ENCODE measurements at places on chromosomes 13 and 19.

GRCh38 chr13:74530011-74530410, 395.8 kb upstream of the KLF12 start:
- DNase-seq = no peak

DNA sequence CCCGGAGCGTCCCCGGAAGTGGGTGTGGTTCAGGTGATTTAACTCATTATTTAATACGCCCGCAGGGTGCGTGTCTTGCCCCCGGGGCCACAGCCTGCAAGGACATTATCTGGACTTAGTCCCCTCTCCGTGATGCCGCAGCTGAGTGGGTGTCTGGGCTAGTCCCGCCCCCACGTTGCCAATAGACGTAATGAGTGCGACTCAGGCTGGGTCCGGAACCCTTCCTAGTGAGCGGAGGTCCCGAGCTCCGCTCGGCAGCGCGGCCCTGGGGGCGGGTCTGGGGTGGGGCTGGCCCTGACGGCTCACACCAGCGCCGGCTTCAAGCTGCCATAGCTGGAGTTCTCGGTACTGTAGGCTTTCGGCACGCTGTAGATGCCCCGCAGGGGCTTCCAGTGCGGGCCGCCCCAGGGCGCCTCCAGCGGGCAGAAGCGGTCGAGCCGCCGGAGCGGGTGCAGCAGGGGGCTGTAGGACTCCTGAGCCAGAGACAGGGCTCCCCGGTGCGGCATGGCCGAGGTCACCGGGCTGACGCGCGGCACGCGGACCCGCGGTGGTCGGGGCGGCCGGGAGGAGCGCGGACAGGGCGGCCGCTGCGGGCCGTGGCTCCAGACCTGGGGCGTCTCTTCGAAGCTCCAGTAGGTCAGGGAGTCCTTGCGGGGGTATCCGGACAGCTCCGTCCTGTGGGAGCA, 918 bp upstream of the LHB start:
- peak; percentile 81 for DNase-seq

DNA sequence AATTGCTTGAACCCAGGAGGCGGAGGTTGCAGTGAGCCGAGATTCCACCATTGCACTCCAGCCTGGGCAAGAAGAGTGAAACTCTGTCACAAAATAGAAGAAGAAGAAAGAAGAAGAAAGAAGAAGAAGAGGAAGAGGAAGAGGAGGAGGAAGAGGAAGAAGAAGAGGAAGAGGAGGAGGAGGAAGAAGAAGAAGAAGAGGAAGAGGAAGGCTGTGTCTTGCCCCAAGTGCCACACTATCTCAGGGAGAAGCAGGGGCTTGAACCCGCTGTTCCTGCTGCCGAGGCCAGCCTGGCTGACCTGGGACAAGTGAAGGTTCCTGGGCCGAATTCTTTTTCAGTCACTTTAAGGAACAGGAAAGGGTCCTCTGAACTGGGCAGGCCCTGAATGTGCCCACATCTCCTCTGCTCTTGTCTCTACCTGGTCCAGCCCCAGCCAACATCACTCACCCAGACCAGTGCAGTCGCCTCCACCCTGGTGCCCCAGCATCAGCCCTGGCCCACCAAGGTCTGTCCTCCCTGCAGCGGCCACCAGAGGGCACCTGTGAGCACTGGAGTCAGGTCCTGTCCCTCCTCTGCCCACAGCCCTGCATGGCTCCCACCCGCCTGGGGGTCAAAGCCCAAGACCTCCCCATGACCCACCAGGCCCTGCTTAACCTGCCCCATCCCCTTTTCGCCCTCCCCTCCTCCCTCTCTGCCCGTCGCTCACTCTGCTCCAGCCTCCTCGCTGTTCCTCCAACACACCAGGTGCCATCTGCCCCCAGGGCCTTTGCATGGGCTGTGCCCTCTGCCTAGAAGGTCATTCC, 20.0 kb downstream of the TICAM1 start:
- peak; percentile 73 for DNase-seq

DNA sequence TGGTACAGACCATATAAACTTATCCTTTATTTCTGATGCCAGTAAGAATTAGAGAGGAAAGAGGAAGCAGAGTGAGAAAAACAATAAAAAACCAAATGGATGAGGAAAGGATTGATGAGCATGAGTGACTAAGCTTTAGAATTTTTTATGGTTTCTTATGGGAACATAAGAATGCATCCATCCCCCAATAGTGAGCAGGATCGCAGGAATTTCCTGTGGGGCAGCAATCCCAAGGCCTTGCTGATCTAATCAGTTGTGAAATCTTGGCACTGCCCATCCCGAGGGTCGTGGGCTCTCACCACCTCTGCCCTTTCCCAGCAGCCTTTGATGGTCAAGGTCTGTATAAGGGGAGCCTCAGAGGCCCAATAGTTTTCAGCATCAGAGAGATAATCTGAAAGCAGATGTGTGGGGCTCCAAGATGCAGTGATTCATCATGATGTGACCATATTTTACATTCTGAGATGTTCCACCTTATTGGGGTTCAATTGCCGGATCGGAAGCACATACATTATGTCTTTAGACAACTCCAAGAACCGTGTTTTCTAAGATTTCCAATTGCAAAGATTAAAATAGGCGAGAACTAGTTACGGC, 222.1 kb downstream of the DNAJC15 start:
- DNase-seq = peak; percentile 90

- no peak for DNase-seq
Observed at GRCh38 chr19:50633359-50633758, 6.3 kb downstream of the SYT3 start.

- no peak for DNase-seq
Observed at GRCh38 chr19:43634506-43634871, 5.2 kb downstream of the CADM4 start.

DNA sequence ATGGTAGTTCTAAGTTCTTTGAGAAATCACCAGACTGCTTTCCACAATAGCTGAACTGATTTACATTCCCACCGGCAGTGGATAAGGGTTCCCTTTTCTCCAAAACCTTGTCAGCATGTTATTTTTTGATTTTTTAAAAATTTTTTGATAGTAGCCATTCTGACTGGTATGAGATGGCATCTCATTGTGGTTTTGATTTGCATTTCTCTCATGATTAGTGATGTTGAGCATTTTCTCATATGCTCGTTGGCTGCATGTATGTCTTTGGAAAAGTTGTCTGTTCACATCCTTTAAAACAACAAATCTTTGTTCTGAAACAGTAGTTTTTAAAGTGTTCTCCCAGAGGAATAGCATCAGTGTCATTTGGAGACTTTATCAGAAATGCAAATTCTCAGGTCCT, 77.5 kb upstream of the POMP start:
- DNase-seq = no peak

GRCh38 chr19:54266133-54266532, 9.1 kb upstream of the LILRB5 start:
- DNase-seq = peak; percentile 76

GRCh38 chr13:103614761-103615160, 548.5 kb upstream of the SLC10A2 start:
- no peak for DNase-seq

DNA sequence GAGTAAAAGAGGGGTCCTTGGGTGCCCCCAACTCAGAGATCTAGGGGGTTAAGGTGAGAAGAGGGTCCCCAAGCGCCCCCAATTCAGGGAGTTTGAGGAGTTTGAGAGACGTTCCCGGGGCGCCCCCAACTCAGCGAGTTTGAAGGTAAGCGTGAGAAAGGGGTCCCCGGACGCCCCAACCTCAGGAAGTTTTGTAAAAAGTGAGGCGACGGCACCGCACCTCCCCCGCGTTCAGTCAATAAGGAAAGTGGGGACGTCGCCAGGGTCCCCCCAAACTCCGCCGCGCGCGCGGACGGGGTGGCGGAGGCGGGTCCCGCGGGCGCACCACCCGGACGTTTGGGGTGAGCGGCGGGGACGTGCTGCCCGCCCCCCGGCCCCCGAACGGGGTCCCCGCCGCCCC, 353 bp downstream of the RFX2 start:
- DNase-seq = no peak

DNA sequence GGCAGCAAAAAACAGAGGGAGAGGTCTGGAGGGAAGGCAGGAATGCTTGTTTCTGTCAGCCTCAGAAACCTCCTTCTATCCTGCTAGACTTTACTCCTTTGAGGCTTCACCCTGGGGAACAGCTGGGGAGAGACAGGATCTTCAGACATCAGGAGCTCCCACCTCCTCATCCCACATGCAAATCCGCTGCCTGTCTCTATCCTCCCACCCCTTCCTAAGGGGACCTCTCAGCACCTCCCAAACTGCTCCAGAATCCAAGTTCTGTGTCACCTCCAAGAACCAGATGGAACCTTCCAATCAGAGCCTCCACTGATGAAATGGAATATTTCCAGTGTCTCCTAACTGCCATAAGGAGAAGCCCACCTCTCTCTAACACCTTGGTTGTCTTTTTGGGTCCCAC, 9.7 kb upstream of the ERCC2 start:
- DNase-seq = no peak

DNA sequence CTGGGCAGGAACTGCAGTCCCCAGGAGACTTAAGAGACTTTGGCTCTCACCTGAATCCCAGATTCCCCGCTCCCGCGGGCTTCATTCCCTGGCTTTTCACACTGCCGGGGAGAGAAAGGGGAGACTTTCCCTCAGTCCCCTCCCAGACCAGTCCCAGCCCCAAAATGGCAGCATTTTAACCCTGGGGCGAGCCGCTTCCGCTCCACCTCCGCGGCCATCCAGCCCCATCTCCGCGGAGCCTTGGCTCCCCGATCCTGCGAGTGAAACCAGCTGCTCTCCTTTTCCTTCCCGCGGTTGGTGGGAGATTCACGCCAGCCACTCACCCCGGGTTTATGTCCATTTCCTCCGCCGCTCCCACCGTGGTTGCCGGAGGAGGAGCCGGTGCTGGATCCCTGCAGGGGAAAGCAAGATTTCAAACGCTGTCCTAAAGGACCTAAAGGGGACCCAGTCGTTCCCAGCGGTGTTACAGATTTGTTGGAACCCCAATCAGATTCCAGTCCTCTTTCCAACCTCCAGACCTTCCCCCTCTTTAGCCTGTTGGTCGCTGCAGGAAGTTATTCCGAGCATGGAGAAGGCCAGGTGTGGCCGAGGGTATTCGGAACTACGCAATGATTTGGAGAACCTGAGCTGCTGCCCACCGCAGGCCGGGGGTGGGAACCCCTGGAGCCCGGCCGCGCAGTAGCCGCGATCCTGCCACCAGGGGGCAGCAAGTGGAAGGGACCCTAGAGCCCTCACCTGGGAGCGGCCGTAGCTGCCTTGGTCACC, 3.4 kb downstream of the DMKN start:
- peak; percentile 76 for DNase-seq

DNA sequence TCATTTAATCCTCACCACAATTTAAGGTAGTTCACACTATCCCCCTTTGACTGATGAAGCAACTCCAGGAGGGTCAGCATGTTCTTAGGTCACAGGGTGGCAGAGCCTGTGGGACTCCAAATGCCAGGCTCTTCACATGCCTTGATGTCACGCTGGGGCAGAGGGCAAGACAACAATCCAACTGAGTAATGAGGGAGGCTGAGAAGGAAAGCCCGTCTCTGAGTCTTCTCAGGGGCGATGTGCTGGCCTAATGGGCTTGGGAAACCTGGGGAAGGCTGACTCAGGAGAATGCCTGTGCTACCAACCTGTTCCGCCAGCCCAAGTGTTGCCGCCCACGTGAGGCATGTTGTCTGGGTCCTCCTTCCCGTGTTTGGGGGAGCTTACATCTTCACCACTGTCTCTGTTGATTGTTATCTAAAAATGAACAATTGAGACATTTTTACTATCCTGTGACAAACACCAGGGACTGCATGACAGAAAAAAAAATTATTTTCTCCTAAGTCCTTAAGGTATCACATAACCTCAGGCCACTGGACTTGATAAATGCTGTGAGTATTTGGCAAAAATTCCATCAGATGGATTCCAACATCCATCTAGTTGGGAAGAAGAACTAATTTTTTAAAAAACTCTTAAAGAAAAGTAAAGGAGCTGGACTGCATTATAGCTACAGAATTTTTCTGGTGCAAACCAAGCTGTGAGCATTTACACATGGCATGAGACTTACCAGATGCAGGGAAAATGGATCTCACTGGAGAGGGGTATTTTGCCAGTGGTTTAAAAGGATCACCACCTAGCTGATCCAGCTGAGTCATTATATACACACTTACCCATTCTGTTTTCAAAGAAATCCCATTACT, 157.5 kb downstream of the RGCC start:
- DNase-seq = peak; percentile 60

- peak; percentile 85 for DNase-seq
Observed at GRCh38 chr13:29925457-29926097, 75.2 kb upstream of the UBL3 start.

- DNase-seq = no peak
Observed at GRCh38 chr13:102589301-102589822, 7.4 kb upstream of the TPP2 start.

DNA sequence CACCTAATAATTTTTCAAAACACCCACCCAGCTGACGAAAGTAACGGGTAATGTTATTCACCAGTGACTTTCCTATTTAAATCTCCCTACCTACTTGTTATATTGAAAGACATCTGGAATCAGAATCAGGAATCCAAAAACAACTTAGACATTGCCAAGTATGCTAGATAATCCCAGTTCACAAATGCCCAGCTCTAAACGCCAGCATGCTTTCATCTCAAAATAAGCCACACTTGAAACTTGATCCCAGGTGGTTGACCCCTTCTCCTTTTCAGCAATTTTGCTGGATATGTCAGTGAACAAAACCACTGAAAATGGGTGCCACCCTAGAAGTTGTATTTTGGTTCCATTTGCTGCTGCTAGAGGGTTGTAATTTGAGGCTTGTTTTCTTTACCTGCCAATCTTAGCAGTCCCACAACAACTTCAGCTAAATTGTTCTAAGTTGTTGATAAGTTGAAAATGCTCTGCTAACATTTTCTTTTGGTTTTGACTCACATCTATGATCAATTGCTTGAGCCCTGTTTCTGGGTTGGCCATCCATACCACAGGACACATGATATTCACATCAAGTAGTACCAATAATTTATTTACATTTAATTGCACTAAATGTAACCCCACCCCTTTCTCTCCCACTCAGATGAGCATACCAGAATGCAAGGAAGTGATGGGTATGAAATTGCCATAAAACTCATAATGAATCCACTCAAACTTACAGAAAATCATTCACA, 66.4 kb downstream of the DCT start:
- no peak for DNase-seq

GRCh38 chr19:5321851-5322681, 18.5 kb downstream of the PTPRS start:
- no peak for DNase-seq

DNA sequence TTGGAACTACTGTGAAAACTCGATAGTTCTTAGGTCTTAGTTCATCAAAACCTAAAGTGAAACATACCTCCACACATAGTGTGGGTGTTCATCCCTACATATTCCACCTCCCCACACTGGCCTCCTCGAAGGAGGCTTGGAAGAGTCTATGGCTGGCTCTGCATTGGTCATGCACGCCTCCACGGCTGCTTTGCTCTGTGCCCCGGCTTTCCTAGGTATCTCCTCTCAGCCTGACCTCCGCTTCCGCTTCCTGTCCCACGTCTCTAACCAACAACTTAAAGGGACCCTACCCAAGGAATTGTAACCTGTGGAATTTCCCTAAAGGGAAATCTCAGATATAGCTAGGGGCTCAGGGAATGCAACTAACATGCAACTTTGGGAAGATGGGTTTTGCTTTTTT, 79.7 kb upstream of the MBNL2 start:
- DNase-seq = no peak

- no peak for DNase-seq
Observed at GRCh38 chr13:33757713-33758112, 60.2 kb upstream of the RFC3 start.

All from foreskin fibroblast (primary cell).